ENCODE measurements at places on chromosomes 7 and 10. TPM values are rescaled to one million over a fixed set of nuclear protein-coding genes. Genes with fewer than 3 reads are reported as not detected.
A peak's percentile ranks its signal among the peaks of the same experiment; 100 is the strongest.

DNA sequence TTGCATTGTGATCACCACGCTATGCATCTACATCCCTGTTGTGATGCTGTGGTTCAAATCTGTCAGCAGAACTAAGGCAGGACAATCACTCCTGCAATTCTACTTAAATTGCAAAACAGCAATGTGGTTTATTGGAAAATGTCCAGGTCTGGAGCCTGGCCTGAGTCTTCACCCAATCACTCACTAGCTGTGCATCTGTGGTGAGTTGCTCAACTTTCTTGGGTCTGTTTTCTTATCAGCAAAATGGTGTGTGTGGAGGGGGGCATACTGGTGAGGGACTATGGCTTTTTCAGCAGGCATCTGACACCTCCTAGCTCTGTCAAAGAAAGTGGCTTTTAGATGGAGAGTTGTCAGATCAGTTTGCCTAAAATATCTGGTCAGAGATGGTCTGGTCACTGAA lies 108.3 kb upstream of the FEZF1 start:
- H3K36me3 ChIP-seq: no peaks in the 10 kb centered on the region
- no peak overlapping the region for H3K27ac ChIP-seq
- H3K27me3 ChIP-seq: no peaks in the 10 kb centered on the region
- no peak for DNase-seq
- H3K4me3 ChIP-seq: no peak overlapping the region

GRCh38 chr10:61900829-61901792 lies at the start of gene ARID5B:
TSS of gene ARID5B (plus strand) at chr10:61901699. CDS start at chr10:61901710, 11 bp downstream.
- peak within 1 kb of the TSS; percentile 63 for H3K27ac ChIP-seq
- peaks cover 33% of the 10 kb centered on the region for H3K27me3 ChIP-seq
- DNase-seq: no peak
- peaks cover 12% of the 10 kb centered on the region for H3K4me1 ChIP-seq
- H3K4me3 ChIP-seq: peak within 1 kb of the TSS; percentile 50
- H3K36me3 ChIP-seq: no peaks in the 10 kb centered on the region

- no peak overlapping the region for H3K27ac ChIP-seq
- H3K27me3 ChIP-seq: no peaks in the 10 kb centered on the region
- H3K36me3 ChIP-seq: no peaks in the 10 kb centered on the region
- H3K4me1 ChIP-seq: peaks cover 21% of the 10 kb centered on the region
- no peak for DNase-seq
- H3K4me3 ChIP-seq: no peak overlapping the region
Observed at GRCh38 chr10:128063736-128064107, 62.5 kb downstream of the MKI67 start.

DNA sequence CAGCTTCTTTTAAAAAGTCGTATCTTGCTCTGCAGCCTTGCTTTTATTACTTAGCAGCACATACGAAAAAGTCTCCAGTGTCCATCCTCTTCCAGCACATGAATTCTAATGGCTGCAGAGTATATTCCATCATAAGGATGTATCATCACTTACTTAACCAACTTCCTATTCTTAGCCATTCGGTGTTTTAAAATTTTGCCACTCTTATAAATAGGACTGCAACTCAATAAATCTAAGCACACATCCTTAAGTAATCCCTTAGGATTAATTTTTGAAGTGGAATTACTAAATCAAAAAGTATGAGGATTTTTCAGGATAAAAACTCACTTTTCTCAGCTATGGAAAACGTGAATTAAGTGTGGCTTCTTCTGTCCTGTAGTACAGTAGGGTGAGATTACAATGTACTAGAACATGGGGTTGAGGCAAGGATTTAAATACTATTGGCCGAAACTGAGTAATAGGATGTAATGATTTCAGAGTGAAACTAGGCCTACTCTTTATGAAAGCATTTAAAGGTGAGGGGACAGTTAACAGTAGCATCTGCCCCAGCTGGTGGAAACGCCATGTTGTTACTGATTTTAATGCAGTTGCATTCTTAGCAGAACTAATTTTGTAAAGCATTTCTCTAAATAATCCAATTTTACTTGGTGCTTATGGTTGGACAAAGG lies 1035.5 kb downstream of the LRMDA start:
- no peak overlapping the region for H3K4me3 ChIP-seq
- H3K4me1 ChIP-seq: no peaks in the 10 kb centered on the region
- DNase-seq: no peak
- no peaks in the 10 kb centered on the region for H3K27me3 ChIP-seq

GRCh38 chr7:38321515-38321944 lies 48.1 kb upstream of the TARP start:
- DNase-seq: no peak
- no peak overlapping the region for H3K27ac ChIP-seq
- no peak overlapping the region for H3K4me3 ChIP-seq
- H3K27me3 ChIP-seq: no peaks in the 10 kb centered on the region
- H3K36me3 ChIP-seq: no peaks in the 10 kb centered on the region

DNA sequence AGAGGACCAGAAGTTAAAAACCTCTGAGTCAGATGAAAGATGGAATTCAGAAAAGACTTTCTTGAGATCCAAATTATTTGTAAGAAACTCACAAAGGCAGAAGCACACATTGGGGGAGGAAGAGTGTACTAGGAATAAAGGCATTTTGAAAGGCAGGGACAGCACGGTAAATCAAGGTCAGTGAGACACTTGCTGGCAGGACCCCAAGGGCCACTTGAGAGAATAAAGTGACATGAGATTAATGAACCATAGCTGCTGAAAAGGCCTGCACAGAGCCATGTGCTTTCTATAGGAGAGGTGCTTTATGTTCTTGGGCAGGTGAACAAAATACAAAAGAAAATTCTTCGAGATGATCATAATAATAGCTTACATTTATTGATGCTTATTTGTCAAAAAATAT lies 929.9 kb upstream of the MBL2 start:
- H3K4me3 ChIP-seq: no peak overlapping the region
- no peaks in the 10 kb centered on the region for H3K27me3 ChIP-seq
- DNase-seq: no peak
- H3K27ac ChIP-seq: no peak overlapping the region

DNA sequence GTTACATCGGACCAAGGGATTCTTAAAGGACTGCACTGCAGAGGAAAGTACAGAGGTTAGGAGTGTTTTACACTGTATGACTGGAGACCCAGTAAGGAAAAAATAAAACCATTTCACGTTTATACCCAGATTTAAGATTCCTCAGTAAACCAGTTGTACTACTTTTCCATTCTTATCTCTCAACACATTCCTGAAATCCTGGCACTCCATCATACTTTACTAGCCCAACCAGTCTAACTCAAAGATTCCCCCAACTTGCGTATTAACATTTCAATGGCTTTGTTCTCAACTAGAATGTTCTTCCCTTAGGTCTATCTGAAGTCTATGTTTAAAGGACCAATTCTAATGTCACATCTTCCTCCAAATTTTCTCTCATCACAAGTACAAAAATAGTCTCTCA lies 8.0 kb downstream of the CCDC186 start:
- no peak overlapping the region for H3K27ac ChIP-seq
- H3K36me3 ChIP-seq: no peaks in the 10 kb centered on the region
- H3K4me1 ChIP-seq: peaks cover 10% of the 10 kb centered on the region
- H3K4me3 ChIP-seq: peak overlapping the region; percentile 33
- no peak for DNase-seq

- H3K36me3 ChIP-seq: no peaks in the 10 kb centered on the region
- no peak overlapping the region for H3K4me3 ChIP-seq
- no peak for DNase-seq
- no peaks in the 10 kb centered on the region for H3K27me3 ChIP-seq
- H3K27ac ChIP-seq: no peak overlapping the region
- no peaks in the 10 kb centered on the region for H3K4me1 ChIP-seq
Observed at GRCh38 chr7:119720541-119720940, 552.4 kb upstream of the KCND2 start.

DNA sequence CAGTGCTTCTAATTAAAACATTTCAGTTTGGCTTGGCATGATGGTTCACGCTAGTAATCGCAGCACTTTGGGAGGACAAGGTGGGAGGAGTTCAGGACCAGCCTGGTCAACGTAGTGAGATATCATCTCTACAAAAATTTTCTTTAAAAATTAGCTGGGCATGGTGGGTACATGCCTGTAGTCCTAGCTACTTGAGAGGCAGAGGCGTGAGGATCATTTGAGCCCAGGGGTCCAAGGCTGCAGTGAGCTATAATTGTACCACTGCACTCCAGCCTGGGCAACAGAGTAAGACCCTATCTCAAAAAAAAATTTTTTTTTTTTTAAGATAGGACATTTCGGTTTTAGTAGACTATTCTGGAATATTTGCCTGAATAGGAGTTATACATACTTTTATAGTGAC lies 12.4 kb downstream of the HBP1 start:
- H3K4me3 ChIP-seq: no peak overlapping the region
- H3K27ac ChIP-seq: no peak overlapping the region
- no peak for DNase-seq
- H3K27me3 ChIP-seq: no peaks in the 10 kb centered on the region

DNA sequence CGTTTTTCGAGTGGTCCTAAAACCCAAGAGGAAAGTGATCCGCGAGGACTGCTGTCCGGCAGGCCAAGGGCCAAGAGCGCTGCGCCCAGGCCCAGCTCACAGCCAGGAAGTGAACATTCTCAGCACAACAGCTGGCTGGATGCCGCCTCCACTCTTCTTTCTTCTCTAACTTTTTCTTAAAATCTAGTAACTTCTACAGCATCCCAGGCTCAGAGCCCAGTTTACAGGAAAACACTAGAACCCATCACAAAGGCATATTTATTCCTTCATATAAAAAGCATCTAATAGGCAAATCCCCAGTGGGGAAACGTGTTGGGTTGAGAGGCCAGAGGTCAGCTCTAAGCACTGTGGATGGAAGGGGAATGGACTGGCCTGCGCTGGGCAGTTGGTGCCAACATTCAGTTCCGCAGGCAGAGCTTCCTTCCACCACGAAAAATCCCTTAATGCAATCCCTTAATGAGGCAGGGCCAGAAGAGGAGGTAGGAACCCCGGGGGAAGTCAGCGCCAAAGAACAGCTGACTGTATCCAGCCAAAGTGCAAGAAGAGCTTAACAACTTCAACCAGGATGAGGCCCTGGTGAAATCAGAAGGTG lies 74.8 kb downstream of the ZRANB1 start:
- H3K36me3 ChIP-seq: peaks cover 12% of the 10 kb centered on the region
- H3K4me3 ChIP-seq: no peak overlapping the region
- DNase-seq: no peak
- H3K27me3 ChIP-seq: no peaks in the 10 kb centered on the region
- no peak overlapping the region for H3K27ac ChIP-seq

DNA sequence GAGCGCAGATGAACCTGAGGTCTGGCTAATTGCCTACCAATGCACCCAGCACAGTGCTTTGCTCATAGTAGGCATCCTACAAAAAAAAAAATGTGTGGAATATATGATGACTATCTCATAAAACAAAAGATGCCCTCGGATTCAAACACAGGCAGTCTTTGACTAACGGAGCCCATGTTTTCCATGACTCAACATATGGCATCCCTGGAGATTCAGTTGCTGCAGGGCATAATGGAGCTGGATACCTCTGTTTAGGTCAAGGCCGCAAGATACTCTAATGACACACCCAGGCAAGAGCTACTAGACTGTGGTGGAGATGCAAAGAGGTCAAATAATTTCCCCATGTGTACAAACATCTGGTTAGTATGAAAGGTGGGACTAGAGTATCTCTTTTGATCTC lies 16.3 kb downstream of the CUBN start:
- no peaks in the 10 kb centered on the region for H3K27me3 ChIP-seq
- no peak for DNase-seq
- H3K27ac ChIP-seq: no peak overlapping the region
- no peak overlapping the region for H3K4me3 ChIP-seq
- no peaks in the 10 kb centered on the region for H3K36me3 ChIP-seq
- H3K4me1 ChIP-seq: no peaks in the 10 kb centered on the region

- no peak for DNase-seq
- no peaks in the 10 kb centered on the region for H3K27me3 ChIP-seq
- H3K4me1 ChIP-seq: no peaks in the 10 kb centered on the region
Observed at GRCh38 chr7:136324073-136324704, 347.0 kb upstream of the MTPN start.

DNA sequence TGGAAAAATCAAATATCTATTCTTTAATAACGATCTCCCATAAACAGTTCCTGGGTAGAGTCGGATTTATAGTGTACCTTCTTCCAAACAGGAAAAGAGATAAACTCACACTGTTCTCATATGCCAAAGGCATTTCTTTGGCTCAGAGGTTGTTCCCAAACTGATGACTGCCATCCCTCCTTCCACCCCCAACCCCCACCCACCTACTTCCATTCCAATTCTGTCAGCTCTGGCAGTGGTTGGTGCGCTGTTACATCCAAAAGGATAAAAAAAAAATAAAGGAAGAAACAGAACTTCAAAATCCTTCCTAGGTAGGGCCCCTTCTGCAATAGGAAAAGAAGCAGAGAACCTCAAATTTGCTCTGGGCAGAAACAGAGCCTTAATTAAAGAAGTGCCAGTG lies 104.7 kb downstream of the DGKI start:
- H3K27ac ChIP-seq: no peak overlapping the region
- no peaks in the 10 kb centered on the region for H3K36me3 ChIP-seq
- no peaks in the 10 kb centered on the region for H3K27me3 ChIP-seq
- no peak for DNase-seq
- no peaks in the 10 kb centered on the region for H3K4me1 ChIP-seq

DNA sequence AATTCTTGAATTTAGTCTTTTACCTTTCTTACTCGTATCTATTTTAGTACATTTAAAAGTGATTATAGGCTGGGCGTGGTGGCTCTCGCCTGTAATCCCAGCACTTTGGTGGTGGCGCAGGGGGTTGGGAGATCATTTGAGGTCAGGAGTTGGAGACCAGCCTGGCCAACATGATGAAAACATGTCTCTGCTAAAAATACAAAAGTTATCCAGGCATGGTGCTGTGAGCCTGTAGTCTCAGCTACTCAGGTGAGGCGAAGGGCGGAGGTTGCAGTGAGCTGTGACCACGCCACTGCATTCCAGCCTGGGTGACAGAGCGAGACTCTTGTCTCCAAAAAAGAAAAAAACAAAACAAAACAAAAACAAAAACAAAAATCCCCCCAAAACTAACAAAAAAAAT lies 12.2 kb downstream of the PRKCQ start:
- H3K27me3 ChIP-seq: no peaks in the 10 kb centered on the region
- no peak overlapping the region for H3K27ac ChIP-seq
- no peak overlapping the region for H3K4me3 ChIP-seq
- H3K4me1 ChIP-seq: no peaks in the 10 kb centered on the region
- no peak for DNase-seq

DNA sequence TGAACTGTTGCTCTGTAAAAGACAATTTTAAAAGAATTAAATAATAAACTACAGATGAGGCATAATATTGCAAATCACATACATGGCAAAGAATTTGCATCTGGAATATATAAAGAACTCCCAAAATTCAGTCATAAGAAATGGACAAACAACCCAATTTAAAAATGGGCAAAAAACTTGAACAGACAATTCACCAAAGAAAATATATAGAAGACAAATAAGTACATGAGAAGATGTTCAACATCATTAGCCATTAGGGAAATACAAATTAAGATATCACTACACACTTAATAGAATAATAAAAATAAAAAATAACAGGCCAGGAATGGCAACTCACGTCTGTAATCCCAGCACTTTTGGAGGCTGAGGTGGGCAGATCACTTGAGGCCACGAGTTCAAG lies 22.0 kb upstream of the TNPO3 start:
- no peak overlapping the region for H3K4me3 ChIP-seq
- DNase-seq: no peak
- H3K36me3 ChIP-seq: no peaks in the 10 kb centered on the region
- no peaks in the 10 kb centered on the region for H3K4me1 ChIP-seq

GRCh38 chr10:126301701-126302475 lies 86.4 kb downstream of the ADAM12 start:
- H3K27me3 ChIP-seq: no peaks in the 10 kb centered on the region
- no peak overlapping the region for H3K27ac ChIP-seq
- DNase-seq: no peak
- no peak overlapping the region for H3K4me3 ChIP-seq

SH2D4B gene
- total RNA-seq: 0.13 TPM

TMEM229A gene
- total RNA-seq: 0.75 TPM

VWC2 gene
- 0.31 TPM for total RNA-seq

RADIL gene
- total RNA-seq: 5.4 TPM

SGPL1 gene
- 52.8 TPM for total RNA-seq

MEOX2 gene
- total RNA-seq: 0.19 TPM

ZPBP gene
- total RNA-seq: not detected

Measured in H1 (cell line).